ENCODE measurements at places on chromosomes 4 and X.

GRCh38 chr4:25915353-25915705, 1.3 kb downstream of the SMIM20 start:
- no peak for DNase-seq

- peak; percentile 5 for DNase-seq
These were observed 394.4 kb upstream of the ADGRL3 start for GRCh38 chr4:60805500-60806313.

DNA sequence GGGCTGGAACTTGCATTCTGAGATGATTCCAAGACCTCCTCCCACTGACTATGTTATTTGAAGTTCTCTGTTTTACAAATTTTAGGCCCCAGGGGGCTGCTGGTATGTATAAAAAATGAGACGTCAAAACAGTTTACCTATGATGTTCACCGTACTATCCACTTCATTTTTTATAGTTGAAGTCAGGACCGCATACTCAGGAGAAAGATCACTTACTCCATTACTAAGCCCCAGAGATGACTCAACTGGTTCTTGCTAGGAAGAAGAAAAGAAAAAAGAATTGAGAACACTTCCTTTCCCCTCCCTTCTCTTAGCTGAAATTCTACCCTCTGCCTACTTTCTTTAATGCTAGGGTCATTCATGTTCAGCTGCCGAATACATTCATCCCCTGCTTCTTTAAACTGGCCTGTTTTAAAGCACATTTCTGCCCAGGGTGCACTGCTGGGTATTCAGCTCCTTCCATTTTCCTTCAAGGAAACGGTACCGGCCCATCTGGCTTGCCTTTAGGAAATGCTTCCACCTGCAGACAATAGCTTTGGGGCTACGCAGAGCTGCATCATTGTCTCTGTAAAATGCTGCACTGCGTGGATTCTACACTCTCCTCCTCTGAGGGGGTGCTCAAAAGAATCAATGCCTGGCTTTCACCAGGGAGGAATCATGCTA, 66.2 kb downstream of the IRF2 start:
- DNase-seq: no peak

GRCh38 chrX:51857159-51857733, 36.2 kb upstream of the MAGED1 start:
- DNase-seq: no peak

DNA sequence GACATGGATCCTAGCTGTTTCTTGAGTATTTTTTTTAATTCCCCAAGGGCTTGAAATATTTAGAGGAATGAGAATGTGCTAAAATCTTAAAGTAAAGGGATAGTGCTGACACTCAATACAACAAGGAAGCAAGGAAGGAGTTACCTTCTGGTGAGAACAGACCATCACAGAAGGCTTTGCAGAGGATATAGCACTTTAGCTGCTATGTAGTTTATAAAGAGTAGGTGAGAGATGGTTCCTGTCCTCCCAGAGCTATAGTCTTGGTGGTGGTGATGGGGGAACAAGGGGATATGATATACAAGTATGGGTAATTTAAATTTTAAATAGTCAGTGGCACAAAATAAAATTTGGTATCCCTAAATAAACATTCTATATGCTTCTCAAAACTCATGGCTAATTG, 47.6 kb downstream of the MTHFD2L start:
- DNase-seq: peak; percentile 28

DNA sequence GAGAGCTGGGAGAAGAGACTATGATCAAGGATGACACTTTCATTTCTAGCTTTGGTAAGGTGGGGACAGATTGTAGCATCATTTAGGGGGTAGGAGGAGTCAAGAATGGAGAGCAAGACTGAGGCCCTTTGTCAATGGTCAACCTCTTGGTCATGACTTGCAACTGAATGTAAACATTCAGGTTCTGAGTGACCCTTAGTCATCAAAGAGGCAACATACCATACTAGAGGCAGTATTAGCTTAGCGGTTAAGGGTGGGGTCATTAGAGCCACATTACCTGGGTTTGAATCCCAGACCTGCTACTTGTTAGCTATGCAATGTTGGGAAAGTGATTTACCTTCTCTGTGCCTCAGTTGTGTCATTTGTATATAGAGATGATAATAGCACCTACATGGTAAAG, 76.5 kb downstream of the MED28 start:
- no peak for DNase-seq

All from DMS 273 treated with DMSO at 0.1 percent for 48 hours (cell line).